ENCODE measurements at places on chromosomes 13 and 19.

DNA sequence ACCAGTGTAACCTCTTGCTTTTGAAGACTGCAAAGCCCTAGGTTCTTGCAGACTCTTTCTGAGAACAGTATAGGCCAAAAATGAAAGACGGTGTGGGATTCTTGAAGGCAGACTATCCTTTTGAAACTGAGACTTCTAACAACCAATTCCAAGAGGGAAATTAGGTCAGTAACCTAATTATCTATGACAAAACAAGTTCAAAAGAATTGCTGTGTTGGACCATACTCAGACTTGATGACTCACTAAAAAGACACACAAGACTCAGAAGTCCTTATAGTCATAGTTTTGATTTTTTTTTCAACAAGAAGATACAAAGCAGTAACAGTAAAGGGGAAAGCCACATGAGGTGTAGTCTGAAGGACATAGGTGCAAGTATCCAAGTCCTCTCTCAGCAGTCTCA, 624.0 kb upstream of the GPC6 start:
- no peak for DNase-seq

- DNase-seq = no peak
Measured at GRCh38 chr13:44734201-44734707, 158.1 kb upstream of the TSC22D1 start.

GRCh38 chr13:46553886-46554858, 1.2 kb downstream of the LRCH1 start:
- DNase-seq = peak; percentile 77

- DNase-seq = no peak
Measured at GRCh38 chr13:94947965-94948371, 235.6 kb upstream of the SOX21 start.

DNA sequence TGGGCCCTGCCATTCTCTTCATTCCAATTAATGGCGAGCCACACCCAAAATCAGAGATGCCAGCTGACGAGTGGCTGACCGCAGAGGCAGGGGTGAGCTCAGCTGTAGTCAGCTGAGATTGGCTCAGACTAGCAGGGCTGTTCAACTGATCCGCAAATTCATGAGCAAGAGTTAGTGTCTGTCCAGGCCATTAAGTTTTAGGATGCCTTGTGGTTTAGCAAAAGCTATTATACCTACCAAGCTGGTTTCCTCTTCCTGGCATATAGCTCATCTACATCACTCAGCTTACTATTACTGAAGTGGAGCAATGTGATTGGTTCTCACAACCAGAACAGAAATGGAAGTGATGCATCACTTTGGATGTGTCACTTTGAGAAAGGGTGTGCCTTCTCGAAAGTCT, 148.7 kb downstream of the NALCN start:
- DNase-seq = no peak

DNA sequence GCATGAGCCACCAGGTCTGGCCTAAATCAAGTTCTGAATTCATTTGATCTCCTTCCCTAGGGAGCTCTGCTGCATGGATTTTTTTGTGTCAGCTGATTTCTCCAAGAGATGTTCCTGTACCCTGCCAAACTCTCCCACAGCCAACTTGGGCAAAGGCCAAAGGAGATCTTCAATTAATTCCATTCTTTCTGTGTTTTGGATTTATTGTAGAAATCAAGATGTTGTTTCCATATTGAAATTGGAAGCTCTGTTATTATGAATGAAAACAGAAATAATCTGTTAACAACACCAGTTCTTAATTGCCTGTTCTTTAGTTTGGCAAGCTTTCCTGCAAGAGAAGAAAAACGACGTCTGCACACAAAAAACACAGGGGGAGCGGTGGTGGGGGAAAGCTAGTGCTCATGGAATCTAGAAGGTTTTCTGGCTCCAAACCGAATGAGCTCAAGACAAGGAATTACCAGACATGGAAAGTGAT, 86.5 kb upstream of the ABCC4 start:
- DNase-seq = no peak

DNA sequence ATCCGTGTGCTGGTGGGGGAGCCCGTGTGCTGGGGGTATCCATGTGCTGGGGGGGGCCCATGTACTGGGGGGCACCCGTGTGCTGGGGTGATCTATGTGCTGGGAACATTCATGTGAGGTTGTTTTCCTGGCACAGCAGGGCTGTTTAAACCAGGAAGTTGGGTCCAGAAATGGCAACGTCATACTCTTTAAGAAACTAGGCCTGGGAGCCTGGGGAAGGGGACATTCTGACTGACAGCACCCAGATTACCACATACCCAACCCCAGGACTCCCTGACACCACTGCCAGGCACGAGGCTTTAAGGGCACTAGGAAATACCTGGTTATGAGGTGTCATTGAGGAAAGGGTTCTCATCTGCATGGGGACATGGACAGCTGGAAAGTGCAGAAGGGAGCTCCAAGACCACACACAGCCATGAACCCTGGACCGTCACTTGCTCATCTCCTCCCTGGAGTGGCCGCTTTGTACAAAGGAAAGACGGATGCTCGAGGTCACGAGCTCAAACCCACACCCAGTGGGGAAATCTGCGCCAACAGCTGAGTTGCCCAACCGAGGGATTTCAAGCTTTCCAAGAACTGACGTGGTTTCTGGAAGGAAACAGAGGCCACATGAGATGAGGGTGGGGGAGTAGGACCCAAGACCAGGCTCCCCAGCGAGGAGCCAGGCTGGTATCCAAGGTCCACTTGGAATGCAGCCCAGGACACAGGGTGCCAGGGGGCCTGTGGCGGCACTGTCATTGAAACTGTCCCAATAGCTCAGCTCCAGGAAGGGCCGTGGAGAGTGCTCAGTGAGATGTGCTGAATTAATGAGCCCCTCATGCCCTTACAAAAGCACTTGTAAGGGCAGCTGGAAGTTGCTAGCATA, 40.9 kb downstream of the RAB20 start:
- no peak for DNase-seq

GRCh38 chr13:73684286-73684685, 449.9 kb downstream of the KLF12 start:
- no peak for DNase-seq

DNA sequence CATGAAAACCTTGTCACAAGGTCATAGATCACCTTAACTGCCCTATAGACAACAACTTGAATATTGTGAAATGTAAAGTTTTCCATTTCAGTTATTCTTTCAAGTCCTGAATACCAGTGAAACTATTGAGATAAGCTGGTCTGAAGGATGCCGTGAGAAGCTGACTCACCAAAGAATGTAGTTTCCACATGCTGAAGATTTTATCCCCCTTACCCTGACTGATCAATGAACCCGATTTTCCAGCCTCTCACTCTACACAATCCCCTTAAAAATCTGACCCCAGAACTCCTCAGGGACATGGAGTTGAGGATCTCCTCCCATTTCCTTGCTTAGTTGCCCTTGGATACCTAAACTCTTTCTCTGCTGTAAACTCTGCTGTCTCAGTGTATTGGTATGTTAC, 67.5 kb downstream of the POSTN start:
- no peak for DNase-seq

DNA sequence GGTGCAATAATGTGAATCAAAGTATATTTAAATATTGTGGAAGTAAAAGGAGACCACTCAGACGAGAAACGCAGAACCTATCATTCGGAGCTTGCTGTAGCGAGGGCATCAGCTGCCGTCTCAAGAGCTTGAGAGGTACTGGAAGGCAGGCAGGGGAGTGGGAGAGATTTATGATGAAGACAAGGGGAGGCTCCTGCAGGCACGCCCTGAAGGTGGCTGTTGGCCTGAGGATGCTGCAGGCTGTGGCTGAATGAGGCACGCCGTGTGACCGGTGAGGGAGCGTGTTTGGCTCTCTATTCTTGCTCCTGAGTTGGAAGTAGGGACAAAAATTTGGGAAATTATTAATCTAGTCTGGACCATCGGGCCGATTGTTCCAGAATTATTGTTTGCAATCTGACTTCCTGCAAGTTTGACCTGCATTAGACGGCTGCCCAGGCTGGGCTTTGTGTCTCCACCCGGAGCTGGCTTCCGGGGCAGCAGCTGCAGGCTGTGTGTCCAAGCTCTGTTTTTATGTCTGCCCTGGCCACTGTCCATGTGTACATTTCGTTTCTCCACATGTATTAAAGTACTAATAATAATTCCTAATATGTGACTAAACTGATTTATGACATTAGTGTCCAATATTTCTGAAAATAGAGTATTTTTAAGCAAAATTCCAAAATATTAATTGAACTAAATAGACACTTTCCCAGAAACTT, 91.1 kb upstream of the ANKRD10 start:
- DNase-seq = no peak

DNA sequence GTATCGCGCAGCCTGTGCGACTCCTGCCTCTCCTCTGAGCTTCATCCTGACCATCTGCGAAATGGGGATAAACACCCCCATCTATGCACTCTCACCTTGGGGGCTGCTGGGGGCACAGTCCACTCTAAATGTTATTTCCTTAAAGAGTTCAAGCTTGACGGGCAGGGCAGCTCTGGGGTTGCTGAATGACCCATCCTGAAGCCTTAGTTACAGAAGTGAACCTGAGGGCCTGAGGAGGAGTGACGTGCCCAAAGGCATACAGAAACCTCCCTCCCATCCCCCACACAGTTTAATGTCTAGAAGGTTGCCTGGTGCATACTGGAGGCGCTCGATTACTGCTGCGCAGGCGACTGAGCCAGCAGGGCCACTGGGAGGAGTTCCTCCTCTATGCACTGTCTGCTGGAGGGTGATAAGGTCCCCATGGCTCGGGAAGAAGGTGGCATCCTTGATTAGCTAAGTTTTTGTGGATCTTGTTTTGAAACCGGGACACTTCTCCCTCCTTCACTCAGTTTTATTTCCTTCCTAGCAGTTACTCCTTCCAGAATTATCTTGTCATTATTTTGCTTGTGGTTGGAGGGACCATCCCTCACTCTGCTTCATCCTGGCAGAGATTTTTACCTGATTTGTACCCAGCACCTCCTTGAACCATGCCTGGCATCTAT, 572 bp upstream of the FKBP8 start:
- DNase-seq = peak; percentile 86

DNA sequence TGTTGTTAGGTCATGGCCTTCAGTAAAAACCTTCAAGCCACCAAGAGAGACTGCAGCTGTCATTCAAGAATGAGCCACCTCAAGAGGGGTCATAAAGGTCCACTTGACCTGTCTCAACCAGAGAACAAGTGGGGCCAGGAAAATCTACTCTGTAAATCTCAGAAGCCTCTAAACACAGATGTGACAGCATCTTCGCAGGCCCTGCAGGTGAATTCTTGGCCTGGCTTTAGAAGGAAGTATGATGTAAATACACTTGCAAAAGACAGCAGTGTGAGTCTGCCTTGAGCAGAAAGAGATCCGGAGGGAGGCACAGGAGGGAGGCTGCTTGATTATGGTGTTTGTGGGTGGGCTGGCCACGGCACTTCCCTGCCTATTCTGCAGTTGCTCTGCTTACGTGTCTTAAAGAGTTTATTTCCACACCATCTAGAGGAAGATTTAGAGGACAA, 1082.9 kb downstream of the UQCRFS1 start:
- DNase-seq = no peak

DNA sequence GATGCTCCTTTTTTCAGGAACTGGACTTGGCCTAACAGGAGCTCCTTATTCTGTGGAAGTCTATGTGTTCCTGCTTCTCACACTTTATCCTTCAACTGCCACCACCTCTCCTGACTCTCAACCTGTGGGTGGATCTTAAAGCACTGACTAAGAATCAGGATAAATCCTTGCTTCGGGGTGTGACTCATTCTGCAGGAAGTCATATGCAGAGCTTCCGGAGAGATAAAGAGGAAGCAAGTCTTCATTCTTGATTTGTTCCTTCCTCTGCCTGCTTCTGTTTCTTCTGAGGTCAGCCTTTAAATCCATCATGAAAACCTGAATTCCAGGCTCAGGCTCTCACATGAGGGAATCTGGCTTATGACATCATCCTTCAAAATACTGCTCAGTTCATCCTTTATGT, 137.1 kb upstream of the ATXN8OS start:
- DNase-seq = no peak

- DNase-seq = no peak
Measured at GRCh38 chr13:50227361-50227760, 212.1 kb downstream of the KCNRG start.

Measured in CD4-positive, alpha-beta T cell treated with Interleukin-1 beta for 1 hour (primary cell).